ENCODE measurements at places on chromosomes 3 and 15.

- no peak for DNase-seq
These were observed 103.7 kb downstream of the IQSEC1 start for GRCh38 chr3:12969486-12969885.

DNA sequence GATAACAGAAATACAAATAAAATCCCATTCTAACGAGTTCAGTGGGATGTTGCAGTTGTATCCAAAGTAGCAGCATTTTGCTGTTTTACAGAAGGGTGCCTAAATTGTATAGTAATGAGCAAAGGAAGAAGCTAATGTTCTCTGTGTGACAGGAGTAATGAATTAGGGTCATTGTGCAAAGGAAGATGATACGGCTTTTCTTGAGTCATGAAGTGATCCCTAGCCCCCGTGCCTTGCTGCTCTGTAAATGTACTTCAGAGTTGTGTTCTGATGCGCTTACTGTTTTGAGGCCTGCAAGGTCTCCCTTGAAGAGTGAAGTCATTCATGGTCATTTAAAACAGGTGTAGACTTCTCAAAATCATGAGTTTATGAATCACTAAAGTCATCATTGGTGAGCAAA is 37.9 kb downstream of the ATP1B3 start:
- DNase-seq: no peak

- DNase-seq: no peak
These were observed 91.7 kb upstream of the FGF12 start for GRCh38 chr3:192819001-192819569.

- DNase-seq: no peak
These were observed 221.1 kb upstream of the TLE3 start for GRCh38 chr15:70318594-70319465.

DNA sequence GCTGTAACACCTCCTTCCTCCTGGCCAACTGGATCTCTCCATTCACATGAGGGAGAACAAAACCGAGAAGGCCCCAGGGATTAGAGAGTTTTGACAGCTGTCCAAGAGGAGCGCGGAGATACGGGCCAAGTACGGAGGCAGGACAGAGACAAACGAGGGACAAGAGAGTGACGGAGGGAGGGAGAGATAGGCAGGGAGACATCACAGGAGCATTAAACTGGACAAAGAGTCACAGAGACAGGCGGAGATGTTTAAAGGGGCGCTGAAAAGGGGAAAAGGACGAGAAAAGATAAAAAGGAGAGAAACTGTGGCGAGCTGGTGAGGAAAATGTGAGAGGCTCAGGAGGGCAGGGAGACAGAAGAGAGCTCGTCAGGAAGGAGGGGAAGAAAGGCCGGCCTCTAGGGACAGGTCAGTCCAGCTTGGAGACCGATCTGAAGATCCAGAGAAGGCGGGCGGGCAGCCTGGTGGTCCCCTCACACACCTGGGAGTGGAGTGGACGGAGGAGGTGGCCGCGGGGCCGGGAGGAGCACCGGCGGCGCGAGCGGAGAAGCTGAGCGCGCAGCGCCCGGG is 40.5 kb upstream of the ROPN1 start:
- no peak for DNase-seq

DNA sequence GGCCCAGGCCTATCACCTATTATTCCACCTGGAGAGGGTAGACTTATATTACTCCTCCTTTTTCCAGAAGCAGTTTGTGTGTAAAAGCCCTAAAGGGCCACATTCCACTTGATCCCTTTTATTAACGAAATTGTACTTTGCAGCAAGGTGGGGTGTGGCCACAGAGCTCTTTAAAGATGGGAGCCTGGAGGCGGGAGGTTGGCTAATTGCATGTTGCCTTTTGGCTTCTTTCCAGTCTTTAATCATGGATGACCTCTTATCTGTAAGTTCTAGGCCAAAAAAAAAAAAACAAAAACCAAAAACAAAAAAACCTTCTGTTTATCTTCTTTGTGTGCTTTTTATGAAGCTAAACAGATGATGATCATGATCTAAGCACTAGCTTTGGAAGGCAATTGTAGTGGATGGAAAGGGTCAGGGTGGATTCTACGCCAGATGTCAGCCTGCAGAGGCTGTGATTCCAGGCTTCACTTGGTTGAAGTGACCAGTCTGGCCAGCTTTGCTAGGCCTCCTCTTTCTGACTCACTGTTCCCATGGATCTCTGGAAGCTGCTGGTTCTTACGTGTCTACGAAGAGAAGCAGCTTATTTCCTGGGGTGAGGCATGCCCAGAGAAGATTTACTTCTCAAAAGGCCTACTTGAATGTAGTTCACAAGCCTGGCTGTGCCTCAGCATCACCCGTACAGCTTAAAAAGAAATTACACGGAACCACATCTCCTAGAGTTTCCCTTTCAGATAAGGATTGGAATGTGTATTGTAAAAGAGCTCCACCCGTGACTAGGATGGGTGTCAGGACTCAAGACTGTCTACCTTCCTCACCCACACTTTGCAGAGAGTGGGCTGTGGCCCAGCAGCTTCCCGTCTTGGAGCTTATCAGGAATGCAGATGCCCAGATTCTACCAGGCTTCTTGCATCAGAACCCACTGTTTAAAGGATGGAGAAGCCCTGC is 330.9 kb upstream of the C2CD4B start:
- DNase-seq: no peak

DNA sequence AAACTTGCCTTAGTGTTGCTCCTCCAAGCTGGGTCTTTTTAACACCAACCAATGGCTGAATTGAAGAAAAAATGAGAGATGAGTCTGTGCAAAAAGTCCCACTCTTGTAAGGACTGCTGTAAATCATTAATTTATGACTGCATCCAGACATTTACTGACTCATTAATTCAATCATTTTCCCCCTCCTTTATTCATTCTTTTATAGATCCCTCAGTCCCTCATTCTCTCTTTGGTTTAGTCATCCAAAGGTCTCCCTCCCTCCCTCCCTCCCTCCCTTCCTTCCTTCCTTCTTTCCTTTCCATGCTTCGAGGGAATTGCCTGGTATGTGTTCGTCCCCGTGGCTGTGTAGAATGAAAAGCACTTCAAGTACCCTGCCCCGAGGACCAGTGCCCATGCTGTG is 35.3 kb upstream of the MRPS22 start:
- no peak for DNase-seq

DNA sequence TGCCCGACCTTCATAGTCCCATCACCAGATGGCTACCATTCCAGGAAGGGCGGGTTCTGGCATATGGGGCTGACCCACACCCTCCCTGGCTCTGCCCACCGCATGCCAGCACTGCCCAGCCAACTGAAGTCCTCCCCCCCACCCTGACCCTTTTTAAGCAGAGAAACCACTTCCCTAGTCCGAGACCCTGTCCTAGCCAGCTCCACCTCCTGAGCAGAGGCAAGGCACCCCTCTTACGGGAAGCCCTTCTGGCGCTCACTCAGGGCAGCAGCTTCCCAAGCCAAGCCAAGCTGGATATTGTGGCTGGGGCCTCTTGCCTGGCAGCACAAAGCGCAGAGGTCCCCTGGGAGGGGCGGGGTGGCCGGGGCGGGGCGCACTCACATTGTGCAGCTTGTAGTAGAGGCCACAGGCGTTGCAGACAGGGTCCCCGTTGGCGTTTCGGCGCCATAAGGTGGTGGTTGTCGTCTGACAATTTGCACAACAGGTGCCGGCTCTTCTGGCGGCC is 11.5 kb downstream of the GATA2 start:
- DNase-seq: no peak

- DNase-seq: no peak
These were observed 73.4 kb downstream of the CPN2 start for GRCh38 chr3:194277786-194278130.

DNA sequence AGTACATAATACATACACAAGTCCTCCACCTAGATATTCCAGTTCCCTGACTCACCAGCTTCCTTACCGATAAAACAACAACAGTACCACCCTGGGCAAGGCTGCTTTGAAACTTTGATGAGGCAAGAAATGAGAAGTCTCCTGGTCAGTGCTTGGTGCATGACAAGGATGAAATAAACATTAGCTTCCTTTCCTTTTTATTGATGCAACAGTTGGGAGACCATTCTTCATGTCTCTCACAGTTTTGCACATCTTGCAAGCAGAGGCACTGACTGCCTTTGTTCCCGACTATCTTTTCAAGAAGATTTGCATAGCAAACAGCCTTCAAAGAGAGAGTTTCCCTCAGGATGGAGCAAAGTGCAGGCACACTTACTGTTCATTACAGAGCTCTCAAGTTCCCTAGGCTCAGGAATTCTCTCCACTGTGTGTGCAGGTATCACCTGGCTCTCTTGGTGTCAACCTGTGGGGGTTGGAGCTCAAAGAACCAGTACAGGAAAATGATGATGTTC is 65.2 kb downstream of the MYLK start:
- DNase-seq: no peak

DNA sequence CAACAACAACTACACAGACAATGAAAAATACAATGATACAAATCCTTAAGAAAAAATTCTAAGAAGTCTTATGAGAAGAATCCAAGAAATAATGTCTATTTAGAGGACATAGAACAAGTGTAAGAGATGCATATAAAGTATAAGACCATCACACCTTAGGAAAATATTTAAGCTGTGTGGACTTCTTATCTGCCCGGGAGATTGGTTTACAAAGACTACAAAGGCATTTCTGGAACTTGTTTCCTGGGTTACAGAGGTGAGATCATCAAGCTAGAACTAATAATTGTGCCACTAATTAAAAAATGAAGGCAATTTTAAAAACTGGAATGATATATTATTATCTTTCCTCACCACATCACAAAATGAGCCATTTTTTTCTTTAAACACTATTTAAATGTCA is 507.1 kb downstream of the GRM7 start:
- no peak for DNase-seq

DNA sequence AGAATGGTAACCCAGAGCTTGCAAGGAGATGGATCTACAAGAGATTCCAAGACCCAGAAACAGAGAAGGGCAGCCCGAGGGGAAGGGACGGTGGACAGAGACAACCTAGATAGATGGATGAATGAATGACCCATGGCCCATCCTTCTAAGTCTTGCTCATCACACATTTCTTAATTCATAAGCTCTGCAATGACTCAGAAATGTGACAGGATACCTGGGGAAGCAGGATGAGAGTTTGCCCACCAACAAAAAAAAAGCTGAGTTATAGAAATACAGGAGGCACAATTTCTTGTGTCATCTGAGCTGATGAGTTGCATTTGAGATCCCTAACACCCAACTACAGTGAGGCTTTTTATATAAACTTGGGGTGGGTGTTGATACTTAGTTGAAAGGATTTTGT is 76.6 kb downstream of the CNTN3 start:
- no peak for DNase-seq

DNA sequence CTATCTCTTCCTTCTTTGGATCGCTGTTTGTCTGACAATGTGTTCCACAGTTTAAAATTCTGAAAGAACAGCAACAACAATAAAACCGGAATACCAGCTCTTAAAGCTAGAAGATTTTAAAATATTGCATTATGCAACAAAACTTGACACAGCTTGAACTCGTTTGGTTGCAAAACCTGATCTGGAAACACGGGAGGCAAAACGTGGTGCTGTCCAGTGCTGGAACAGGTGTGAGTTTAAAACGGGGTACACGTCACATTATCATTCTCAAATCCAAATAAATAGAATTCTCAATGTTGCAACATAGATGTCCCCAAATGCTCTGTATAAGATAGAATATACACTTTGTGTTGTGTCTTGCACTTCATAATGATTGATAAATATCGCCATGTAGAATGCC is 110.9 kb upstream of the LYSMD4 start:
- DNase-seq: no peak

GRCh38 chr3:101038393-101038792 is 45.2 kb upstream of the ABI3BP start:
- no peak for DNase-seq

GRCh38 chr15:90887037-90887481 is 2.8 kb downstream of the FES start:
- no peak for DNase-seq

GRCh38 chr3:42007785-42008184 is 45.9 kb upstream of the ULK4 start:
- DNase-seq: no peak

DNA sequence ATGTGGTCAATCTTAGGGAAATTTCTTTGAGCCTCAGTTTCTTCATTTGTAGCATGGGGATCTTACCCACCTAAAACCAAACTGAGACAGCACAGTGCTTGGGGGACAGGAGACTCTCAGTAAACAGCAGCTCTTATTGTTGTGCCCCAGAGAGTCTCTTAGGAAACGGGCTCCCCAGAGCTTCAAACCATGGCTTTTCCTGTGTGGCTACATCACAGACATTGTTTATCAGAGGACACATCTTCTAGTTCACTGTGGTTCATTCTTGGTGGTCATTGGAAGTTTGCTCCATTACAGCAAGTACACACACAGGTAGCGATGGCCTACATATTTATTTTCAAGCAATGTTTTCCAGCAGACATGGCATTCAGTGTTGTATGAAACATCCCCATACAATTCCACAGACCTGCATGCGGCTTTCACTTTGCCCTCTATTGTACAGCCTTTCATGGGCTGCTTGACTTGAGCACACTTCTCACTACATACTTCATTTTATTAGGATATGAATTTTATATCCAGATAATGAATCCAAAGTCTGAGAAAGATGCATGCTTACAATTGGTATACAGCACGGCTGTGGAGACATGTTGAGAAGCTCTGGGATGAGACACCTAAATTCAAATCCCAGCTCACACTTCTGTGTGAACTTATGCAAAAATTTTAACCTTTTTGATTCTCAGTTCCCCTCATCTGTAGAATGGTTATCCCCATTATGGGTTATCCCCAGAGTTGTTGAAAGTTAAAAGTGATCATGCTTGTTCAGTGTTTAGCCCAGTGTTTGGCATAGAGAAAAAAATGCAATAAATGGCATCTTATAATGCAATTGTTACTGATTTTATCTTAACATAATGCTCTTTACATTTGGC is 84.8 kb upstream of the ICE2 start:
- DNase-seq: no peak

DNA sequence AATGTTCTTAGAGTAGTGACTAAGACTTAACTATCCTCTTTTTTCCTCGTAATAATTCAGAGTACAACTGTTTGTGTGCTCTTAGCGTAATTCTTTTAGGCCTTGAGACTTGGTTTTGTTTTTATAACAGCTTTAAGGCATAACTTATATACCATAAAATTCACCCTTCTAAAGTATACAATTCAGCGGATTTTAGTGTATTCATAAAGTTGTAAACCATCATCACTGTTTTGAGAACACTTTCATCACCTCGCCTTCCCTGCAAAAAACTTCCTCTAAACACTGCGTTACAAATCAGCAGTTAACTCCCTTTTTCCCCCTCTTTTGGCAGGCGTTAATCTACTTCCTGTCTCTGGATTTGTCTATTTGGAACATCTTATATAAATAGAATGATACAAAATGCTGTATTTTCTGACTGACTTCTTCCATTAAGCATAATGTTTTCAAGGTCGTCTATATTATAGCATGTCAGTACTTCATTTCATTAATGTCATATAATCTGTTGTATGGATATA is 18.7 kb downstream of the DNAJC13 start:
- DNase-seq: no peak

Measured in KG1 (cell line).